Prostate gland (tissue), 2 donors: ENCODE measurements at places on chromosomes 7 and 10. TPM values are rescaled to one million over a fixed set of nuclear protein-coding genes. Genes with fewer than 3 reads are reported as not detected.

Gene ETV1
- total RNA-seq, result 9.2 TPM

Gene AKR1C4
- total RNA-seq, result not detected

Gene GDF10
- total RNA-seq, result 28.0 TPM

Gene SLC26A3
- total RNA-seq, result 0.91 TPM

Gene CABCOCO1
- total RNA-seq, result 1.0 TPM

Gene DENND2A
- total RNA-seq, result 4.0 TPM

Gene NPY
- 55.6 TPM for total RNA-seq

Gene ZC3HAV1
- total RNA-seq, result 41.2 TPM

Gene CDH23
- total RNA-seq, result 3.9 TPM

Gene PAX4
- total RNA-seq, result not detected

DNA sequence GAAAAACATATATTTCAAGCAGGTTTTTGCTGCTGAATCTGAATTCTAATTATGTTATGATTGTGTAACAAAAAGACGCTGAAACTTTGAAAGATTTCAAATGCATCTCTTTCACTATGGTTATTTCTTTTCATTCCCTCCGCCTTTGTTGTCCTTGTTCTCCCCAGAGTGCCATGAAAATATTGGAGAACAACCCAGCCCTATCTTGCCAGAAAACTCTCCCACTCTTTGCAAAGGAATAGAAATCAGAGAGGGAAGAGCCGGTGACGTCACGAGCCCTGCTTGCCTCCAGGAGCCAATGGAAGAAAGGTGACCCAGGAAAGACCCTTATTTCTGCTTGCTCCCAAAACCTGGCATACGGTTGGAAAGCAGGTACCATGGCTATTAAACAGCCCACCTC is 3.4 kb downstream of the GFRA1 start:
- no peak for DNase-seq

DNA sequence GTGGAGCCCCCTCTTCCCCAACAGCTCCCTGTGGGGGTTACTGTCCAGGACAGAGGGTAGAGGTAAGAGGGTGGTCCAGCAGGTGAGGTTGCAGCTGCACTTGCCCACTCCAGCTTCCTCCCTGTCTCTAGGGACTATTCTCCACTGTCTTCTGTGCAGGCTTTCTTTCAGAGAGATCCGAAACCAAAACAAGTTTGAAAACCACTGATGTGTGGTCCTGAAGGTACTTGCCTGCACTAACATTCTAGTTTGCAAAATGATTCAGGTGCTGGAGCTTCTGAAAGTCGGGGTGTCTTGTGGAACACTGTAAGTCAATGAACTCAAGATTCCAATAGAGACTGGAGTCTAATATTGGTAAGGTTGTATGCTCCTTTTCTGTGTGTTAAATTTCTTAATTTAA is 63.1 kb downstream of the BLNK start:
- DNase-seq, result no peak

DNA sequence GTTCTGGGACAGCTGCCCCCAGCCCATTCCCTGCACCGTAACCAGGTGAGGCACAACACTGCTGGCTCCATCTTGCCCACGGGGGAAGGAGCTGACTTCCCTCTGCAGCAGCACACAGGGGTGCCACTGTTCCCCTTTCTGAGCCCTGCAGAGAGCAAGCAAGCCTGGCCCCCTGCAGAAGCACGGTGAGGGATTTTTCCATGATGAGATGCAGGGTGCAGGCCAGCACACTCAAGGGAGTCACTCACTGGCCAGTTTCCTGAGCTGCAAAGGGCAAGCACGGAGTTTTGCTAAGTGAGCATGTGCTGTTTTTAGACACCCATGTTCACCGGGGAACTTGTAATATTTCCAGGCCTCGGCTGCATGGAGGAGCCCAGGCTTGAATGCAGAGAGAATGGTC is 176.6 kb downstream of the PIP4K2A start:
- no peak for DNase-seq

DNA sequence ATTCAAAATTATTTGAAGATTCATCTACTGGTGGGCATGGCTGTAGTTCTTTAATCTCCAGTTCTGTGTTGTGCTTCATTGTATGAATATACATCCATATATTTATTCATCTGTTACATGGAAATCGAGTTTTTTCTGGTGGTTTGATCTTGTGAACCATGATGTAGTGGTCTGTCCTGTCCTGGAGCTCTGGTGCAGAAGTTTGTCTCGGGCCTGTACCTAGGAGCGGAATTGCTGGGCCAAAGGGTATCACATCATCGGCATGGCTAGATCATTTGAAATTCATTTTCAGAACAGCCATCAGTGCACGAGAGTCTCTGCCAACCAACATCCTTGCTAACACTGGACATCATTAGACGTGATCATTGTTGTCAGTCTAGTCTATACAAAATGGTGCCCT is 107.0 kb downstream of the ELFN1 start:
- no peak for DNase-seq

- no peak for DNase-seq
Measured at GRCh38 chr7:16923019-16923418, 41.2 kb upstream of the AGR3 start.

DNA sequence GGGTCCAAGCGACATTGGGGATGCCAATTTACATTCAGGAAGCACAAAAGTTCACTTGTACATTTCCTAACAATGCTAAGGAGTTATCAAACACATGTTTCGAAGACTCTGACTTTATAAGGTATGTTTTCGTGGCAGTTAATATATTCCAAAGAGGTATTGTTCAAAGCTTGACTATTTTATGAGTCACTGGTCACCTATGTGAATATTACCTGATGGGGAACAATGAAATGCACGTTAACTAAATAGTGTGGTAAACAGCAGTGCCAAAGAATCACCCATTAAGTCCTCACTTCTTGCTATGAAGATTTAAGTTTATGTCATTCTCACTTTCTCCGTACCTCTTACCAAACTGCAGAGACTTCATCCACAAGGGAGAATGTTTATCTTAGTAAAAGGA is 550.2 kb downstream of the SORCS1 start:
- no peak for DNase-seq

- no peak for DNase-seq
Measured at GRCh38 chr7:157476654-157477549, 140.1 kb downstream of the DNAJB6 start.

DNA sequence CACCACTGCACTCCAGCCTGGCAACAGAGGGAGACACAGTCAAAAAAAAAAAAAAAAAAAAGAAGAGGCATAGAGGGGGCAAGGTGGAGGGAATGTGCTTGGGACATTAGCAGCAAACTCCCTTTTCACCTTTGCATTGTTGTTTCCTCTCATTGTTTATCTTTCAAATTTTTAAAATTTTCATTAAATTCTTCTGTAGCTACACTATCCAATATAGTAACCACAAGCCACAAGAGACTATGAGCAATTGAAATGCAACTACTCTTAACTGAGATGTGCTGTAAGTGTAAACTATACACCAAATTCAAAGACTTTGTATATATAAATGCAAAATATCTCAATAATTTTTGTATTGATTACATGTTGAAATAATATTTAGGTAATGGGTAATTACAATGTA is 43.4 kb downstream of the EBLN1 start:
- no peak for DNase-seq

GRCh38 chr10:78162853-78163252 is 129.2 kb downstream of the RPS24 start:
- DNase-seq, result no peak

- DNase-seq, result no peak
Measured at GRCh38 chr7:137948083-137948844, 53.6 kb downstream of the CREB3L2 start.

DNA sequence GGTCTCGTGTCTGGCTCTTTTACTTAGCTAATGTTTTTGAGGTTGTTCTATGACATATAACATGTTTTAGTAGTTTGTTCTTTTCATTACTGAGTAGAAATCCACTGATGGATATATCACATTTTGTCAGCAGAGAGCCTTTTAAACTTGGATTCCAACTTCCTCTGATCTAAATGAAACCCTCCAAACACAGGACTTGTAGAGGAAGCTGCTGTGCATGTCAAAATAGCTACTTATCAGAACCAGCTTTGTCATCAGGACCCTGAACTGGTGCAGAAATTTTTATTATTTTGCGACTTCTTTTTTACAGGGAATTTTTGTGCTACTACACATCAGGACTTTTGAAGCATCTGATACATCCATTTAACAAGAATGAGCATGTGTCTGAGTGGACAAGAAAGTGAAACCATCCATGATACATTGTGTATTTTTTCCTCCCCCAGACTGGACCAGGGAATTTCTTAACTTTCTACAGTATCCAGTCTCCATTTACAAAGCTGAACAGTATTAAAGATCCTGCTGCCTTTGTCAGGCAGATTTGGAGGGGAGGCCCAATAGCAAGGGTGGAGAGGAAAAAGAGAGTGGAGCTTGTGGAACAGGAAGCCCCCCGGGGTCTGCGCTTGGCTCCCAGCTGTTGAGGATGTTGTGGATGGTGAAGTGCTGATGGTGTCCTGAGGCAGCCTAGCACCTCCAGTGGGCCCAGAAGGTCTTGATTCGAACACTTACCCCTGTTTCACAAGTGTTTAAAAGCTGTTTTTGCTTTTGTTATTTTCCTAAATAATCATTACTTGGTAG is 29.3 kb upstream of the MTPAP start:
- DNase-seq, result no peak
